ENCODE measurements at places on chromosomes 2 and 18.

- DNase-seq = no peak
Measured at GRCh38 chr2:73036766-73037165, 34.7 kb downstream of the SFXN5 start.

- no peak for DNase-seq
Measured at GRCh38 chr2:44708661-44709000, 232.9 kb upstream of the SIX3 start.

GRCh38 chr2:231464576-231465540, 574 bp upstream of the NCL start:
- DNase-seq = peak; percentile 98

GRCh38 chr2:69720404-69720803, 21.5 kb upstream of the ANXA4 start:
- no peak for DNase-seq

DNA sequence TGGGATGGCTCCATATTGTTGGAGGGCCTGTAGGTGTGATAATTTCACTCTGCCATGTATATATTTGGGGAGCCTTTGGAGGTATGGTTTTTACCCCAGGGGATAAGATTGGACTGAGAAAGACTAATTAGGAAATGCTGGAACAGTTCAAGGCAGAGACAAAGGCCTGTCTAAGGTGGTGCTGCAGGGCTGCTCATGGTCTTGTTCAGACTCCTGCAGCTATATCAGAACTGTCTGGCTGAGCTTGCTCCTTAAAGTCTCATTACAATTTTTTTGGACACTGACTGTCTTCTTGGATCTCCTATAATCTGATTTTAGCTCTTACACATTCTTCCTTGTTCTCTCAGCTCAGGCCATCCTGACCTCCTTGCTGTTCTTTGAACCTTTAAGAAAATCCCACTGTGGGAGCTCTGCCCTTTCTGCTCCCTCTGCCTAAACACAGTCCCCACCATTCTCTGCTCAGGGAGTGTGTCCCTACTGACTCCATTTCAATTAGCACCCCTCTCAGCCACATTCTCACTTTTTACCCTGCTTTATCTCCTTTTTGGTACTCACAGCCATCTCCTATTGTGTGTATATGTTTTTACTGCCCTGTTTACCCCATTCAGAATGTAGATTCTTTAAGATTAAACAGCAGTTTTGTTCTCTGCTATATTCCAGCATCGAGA, 468.7 kb upstream of the FANCL start:
- no peak for DNase-seq

GRCh38 chr2:38261569-38262068, 115.5 kb downstream of the ATL2 start:
- DNase-seq = no peak

All from activated CD8-positive, alpha-beta T cell treated with anti-CD3 and anti-CD28 coated beads, Interleukin-2, amount 10 ng/mL, durations not matched to agents 7 days and 5 days (primary cell).